NCI-H1092 (cell line): ENCODE measurements at places on chromosomes 1 and 21.

GRCh38 chr1:172427191-172427590 is 6.7 kb downstream of the C1orf105 start:
- DNase-seq, result no peak

DNA sequence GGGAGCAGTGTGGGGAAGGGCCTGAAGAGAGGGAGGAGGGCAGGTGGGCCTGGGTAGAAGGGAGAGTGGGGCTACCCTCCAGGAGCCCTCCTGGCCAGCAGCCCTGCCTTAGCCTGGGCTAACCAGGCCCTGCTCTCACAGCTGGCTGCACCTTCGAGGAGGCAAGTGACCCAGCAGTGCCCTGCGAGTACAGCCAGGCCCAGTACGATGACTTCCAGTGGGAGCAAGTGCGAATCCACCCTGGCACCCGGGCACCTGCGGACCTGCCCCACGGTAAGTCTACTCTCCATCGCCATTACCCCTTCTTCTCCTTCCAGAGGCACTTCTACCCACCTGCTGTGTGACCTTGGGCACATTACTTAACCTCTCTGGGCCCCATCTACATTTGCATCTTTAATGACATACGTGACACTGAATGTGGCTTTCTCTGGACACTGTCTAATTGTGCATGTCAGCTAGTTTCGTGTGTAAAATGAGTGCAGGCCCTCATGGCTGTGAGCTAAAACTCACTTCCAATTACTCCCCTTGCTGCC is 18.9 kb downstream of the PTPRU start:
- DNase-seq, result no peak

- no peak for DNase-seq
Observed at GRCh38 chr1:150981805-150982712, at the start of gene ANXA9. Gene ANXA9, plus strand, starts transcription at chr1:150982292. Its CDS starts 814 bp downstream, at chr1:150983106.

DNA sequence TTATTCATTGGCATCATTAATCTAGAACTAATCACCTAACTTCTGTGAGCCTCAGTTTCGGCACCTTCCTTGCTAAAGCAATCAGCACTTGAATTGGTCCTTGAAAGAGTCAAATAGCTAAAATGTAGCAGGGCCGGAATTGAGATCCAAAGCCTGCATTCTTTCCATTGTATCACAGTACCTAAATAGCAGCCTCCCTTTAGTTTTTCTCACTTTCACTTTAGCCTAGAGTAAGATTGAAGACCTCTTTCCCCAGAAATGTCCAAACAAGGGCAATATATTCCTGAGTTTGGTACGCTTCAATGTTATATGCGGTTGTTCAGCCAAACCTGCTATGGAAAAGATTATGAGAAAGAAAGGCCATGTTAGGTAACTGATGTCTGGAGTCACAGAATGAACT is 121.9 kb upstream of the BMP8A start:
- no peak for DNase-seq
